ENCODE measurements at places on chromosomes 3 and 15.

DNA sequence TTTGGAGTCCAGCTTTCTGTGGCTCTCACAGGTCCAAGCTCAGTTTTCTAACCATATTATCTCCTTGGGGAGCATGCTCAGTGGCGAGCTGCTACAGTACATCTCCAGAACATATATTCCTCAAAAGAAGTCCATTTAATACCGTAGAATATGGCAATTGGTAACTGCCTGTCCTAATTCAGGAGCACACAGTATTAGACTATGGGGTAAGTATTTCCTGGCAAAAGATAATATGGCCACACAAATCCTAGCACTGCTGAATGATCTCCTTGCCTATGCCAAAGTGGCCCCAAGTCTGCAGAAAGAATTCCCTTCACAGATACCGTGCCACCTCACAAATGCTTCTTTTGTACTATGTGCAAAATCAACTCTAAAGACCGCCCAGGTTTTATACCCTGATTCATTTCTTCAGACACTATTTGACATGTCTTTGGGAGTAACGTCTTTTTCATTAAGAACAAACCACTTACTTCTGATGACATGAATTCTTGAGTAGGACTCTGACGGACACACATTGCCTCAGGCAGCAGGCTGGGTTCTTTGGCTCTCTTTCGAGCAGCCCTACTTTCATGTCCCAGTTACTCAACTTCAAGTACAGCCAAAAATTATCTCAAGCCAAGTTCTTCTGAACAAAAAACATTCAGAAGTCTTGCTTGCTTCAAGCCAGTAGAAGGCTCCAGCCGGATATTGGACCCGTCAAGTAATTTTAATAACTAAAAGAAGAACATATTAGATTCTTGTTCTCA lies 368.3 kb upstream of the DCBLD2 start:
- DNase-seq = no peak

DNA sequence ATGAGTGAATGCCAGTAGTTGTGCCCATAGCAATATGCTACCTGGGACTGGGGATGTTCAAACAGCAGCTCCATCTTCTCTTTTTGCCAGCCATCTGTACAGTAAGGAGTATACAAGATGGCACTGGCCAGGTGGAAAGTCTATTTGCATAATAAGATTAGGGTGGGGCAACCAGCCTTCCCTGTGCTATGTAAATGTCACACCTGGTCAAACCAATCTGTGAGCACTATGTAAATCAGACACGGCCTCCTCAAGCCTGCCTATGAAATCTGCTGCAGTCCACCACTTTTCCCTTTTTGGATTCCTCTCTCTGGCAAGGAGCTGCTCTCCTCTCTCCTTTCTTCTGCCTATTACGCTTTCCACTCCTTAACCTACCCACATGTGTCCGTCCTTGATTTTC lies 53.0 kb downstream of the C3orf80 start:
- no peak for DNase-seq

DNA sequence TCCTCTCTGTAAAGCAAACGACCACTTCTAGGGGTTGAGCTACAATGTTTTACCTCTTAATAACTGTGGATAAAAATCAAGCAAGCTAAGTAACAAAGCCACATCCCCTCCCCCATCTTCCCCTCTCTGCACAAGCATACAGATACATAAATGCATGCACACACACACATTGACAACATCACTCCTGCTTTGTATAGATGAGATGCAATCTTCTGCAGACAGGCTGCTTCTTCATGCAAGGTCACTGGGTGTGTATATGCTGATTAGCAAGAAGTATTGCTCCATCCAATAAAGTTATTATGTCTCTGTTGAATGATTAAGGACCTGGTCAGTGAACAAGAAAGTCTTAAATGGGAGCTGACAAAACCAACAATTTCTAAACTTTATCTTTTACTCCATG lies 8.8 kb upstream of the ATP11B start:
- DNase-seq = no peak

- DNase-seq = no peak
Observed at GRCh38 chr15:56460071-56460470, 4.9 kb downstream of the MNS1 start.

GRCh38 chr15:38536201-38536676 lies 28.4 kb downstream of the RASGRP1 start:
- no peak for DNase-seq

GRCh38 chr15:85570336-85570735 lies 189.9 kb downstream of the AKAP13 start:
- DNase-seq = no peak

DNA sequence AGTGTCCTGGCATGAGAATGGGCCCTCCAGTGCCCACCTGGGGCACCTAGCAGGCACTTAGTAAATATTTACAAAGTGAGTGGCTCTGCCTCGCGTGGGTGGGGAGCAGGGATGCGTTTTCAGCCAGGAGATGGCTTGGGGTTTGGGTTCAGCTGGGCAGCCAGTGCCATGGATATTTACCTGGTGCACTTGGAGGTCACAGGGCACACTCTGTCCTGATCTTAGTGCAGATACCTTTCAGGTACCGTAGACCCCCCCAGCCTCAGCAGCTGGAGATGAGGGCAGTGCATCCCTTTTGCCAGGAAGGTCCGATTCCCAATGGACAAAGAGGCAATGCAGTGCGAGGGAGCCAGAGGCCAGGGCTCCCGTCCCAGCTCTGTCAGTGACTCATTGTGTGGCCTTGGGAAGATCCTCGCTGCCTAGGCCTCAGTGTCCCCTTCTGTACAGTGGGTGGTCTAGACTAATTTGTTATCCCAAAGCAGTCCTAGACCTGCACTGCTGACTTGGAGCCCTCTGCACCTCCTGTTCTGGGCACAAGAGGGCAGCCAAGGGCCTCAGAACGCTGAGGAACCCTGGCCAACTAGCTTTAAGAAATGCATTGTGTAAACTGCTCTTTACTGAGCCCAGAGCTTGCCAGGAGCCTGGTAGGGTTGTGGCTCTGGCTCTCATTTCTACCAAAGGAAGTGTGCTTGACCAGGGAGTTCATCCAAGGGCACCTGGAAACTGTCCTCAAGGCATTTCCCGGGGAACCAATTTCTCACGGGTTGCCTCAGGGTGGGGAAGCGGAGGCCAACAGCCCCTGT lies 16.0 kb downstream of the HDAC11 start:
- peak; percentile 61 for DNase-seq

DNA sequence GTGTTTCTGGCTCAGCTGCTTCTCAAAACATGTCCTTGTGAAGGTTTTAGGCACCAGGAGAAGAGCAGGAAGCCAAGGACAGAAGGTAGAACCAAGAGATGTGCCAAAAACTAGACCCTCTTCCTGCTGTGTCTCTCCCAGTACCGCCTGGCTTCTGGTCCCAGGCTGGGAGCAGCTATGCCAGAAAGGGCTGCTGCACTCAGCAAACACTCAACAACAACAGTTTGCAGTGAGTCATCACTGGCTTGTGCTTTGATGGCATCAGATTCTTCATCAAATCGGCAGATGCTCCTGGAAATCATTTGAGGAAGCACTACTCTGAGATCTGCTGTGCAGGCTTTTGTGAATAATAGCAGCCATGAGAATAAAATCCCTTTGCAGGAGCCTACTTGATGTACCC lies 63.2 kb downstream of the DGKG start:
- no peak for DNase-seq

DNA sequence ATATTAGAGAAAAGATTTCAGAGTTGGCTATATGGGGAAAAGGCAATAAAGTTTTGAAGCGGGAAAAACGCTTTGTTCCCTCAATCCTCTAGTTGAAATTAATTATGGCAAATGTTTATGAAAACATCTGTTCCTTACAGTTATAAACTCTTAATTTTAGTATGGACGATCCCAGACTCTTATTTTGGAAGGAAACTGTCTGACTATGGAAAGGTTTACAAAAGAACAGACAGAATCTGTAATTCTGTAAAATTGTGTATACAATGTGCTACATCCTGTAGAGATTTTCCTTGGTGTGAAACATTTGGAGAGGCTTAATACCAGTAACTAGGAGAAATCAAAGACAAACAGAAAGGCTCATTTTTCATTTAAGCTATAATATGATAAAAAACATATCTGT lies 311.8 kb downstream of the TBC1D5 start:
- DNase-seq = no peak

DNA sequence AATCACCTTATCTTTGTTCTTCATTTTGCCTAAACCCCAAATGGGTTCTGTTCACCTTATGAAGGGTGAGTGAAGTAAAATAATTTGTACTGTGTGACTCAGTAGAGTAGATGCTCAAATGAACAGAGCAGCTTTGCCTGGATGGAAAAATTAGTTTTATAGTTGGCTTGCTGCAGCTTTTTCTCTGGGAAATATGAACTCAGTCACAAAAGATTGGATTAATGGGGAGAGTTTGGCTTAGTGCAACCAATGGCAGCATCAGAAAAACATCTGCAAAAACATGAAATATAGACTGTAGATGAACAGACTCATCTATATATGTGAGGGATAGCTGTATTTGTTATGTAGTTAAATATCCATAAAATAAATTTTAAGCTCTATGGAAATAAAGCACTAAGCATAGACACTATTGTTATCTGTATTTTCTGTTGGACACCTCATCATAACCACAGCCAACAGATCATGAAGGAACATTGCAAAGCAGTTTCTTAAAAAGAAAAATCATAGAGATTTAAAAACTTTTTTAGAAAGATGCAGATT lies 181.3 kb downstream of the ECT2 start:
- DNase-seq = no peak

DNA sequence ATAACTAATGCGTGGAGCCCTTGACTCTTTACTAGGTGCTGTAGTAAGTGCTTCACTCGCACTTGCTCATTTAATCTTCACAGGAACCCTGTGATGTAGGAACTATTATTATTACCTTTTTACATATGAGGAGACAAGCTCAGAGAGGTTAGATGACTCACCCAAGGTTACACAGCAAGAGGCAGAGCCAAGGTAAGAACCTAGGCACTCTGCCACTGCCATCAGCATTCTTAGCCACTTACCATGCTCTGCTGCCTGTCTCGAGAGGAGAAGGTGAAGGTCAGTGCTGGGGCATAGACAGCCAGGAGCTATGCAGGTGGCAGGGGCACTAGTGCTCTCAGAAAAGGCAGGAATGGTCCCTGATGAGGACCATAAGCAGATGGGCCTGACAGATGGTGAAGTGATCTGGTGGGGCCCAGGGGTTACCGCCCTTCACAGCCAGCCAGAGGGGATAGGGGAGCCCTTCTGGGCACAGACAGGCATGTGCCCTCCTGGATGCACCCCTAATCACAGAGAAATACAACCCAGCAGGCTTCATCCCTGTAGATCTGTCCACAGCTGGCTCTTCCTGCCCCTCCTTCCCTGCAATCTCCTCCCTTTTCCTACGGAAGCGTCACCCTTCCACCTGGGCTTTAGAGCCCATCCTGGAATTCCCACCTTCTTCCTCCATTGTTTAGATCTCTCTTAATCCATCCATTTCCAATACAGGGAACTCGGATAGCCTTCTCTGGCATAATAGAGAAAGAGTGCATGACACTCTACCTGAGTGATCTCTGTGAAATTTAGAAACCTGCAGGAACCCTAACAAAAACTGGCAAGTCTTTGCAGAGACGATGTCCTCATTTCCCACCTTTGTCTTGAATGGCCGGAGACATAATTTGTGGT lies 26.9 kb downstream of the ABTB1 start:
- DNase-seq = no peak

DNA sequence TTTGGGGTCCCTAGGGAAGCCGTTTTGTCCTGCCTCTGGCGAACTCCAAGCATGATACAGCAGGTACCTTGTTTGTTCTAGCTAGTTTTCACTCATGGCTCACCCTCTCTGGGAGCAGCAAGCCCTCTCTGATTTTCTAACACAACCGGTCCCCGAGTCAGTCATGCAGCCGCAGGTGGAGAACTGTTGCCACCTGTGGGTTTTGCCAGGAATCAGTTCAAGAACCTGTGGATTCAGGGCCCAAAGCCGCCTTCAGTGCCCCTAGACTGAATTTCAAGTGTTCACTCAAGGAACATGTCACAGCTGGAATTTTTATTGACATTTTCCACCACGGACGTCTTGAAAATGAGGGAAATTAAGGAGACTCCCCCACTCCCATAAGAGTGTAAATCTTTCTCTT lies 13.3 kb upstream of the LRRK1 start:
- DNase-seq = no peak

DNA sequence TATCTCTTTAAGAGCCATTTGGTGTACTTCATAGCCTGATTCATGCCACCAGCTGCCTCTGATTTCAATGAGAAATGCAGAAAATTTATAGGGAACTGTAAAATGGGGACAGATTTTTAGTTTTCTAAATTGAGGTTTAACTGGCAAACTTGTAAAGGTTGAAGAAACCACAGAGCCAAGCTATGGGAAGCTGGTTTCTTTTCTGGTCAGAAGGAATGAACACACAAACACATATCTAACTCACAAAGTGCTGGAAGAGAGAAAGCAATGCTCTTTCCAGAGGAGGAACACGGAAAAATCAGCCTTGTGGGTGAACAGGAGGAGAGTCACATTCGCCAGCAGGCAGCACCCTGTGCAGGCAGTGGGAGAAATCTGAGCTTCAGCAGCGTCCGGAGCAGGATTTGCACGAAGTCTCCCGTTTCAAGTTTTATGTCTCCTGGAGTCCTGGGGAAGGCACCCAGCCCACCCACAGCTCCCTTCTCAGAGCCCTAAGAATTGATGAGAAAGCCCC lies 481 bp downstream of the MASP1 start:
- DNase-seq = no peak

- DNase-seq = no peak
Observed at GRCh38 chr3:196135693-196136639, 54.1 kb upstream of the TFRC start.

DNA sequence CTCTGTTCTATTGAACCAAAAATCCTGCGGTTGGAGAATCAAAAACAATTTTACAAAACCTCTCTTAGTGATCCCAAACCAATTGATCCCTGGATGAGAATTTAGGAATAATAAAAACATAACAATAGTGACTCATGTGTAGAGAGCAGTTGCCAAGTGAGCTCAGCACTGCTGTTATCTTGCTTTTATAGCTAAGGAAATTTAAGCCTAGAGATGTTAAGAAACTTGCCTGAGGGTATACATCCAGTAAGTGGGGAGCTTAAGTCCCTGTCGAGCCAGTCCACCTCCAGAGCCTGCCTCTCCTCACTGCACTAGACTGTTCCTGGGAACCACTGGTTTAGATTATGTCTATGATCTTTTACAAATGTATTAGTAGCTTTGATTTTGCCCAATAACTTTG lies 358.4 kb upstream of the LMCD1 start:
- no peak for DNase-seq

GRCh38 chr15:74417225-74417624 lies 16.5 kb downstream of the SEMA7A start:
- no peak for DNase-seq

GRCh38 chr3:96213393-96213792 lies 601.0 kb upstream of the EPHA6 start:
- no peak for DNase-seq
